ENCODE measurements at places on chromosomes 7 and 10.

- DNase-seq: no peak
These were observed 132.5 kb downstream of the LSM5 start for GRCh38 chr7:32357535-32358277.

GRCh38 chr10:113381416-113381815 is 171.4 kb upstream of the HABP2 start:
- no peak for DNase-seq

GRCh38 chr7:70210200-70210935 is 612.1 kb downstream of the AUTS2 start:
- no peak for DNase-seq

- DNase-seq: no peak
These were observed at the start of gene HGF for GRCh38 chr7:81769891-81770727. TSS of gene HGF (minus strand) at chr7:81770047. CDS start at chr7:81769971, 76 bp downstream.

DNA sequence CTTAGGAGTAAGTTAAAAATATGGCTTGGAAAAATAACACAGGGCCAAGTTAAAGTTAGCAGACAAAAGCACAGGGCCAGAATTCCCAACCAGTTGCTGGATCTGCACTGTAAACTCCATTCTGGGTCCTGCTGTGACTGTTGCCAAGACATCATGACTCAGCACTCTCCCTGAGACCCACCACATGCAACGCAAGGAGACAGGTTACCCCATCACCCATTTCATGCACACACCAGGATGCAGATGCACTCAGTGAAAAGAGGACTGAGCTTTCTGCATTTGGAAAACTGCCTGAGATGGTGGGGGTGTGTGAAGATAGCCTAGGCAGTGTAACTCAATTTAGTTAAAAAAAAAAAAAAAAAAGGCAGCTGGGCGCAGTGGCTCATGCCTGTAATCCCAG is 97.6 kb upstream of the ZNF438 start:
- DNase-seq: no peak

DNA sequence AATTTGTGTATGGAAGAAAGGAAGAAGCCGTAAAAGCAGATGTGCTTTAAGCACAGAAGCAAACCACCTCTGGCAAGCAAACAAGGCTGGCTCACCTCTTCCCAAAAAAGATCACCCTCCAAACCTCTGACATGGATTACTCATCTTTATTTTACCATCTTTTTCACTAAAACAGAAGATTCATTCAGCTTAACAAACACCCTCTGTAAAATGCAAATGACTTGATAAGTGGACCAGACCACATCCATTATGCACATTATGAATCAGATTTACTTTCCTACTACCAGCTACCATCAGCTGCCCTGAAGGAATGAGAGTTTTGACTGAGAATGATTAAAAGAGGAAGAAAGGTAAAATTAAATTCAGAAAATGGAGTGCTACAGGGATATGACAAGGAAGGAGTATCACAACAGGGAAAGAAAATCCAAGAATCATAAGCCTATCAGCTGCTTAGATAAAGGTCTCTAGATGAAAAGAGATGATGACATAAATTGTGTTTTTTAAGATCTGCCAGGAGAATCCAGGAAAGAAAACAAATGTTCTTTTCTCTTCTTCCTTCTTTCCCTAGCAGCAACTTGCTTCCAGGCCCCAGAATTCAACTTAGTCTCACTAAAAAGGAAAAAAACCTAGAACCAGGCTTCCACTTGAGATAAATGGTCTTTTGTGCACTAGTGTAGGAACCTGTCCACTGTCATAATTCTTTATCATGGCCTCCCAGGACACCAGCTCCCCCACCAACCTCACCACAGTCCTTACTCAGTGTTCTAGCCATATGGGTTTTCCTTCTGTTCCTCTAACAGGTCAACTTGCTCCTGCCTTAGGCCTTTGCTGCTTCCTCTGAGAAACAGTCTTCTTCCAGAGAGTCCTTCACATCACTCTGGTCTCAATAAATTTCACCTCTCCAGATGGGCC is 47.4 kb downstream of the JAZF1 start:
- DNase-seq: no peak

- DNase-seq: peak; percentile 26
These were observed 566 bp downstream of the ASNS start for GRCh38 chr7:97871659-97872024.

DNA sequence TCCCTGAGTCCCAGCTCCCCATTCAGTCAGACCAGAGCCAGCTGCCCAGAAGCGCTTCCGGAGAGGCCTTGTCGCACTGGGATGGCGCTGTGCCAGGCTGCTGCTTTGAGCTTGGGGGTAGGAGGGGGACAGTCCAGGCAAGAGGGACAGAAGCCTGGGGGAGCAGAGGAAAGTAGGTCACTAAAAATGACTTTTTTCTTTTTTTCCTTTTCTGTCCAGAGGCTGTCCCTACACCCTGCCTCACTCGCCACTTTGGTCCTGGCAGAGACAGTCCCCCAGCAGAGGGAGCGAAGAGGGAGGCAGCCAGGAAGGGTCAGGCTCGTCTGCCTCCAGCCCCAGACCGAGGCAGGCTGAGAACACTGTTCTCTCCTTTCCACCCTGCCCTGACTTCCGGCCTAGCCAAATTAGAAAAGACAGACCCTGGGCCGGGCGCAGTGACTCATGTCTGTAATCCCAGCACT is 15.8 kb upstream of the TRIM8 start:
- no peak for DNase-seq

GRCh38 chr7:140596519-140597427 is 43.8 kb downstream of the DENND2A start:
- no peak for DNase-seq

DNA sequence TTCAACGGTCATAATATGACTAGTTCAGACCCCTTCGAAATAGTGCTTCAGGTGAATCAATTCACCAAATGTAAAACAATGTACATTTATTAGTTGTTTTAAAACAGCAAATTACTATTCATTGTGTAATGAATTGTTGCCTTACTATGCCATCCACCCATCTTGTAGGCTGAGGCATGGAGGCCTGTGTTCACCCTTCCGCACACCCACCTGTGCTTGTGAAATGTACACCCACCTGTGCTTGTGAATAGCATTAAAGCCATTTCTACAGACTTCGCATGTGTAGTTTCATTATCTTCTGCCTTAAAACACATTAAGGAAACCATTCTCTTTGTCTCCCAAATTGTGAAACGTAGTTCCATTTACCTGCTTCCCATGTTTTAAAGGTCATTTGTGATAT is 16.8 kb downstream of the CLRN3 start:
- no peak for DNase-seq

GRCh38 chr7:67306331-67306730 is 309.7 kb downstream of the TYW1 start:
- DNase-seq: no peak

GRCh38 chr10:17351506-17351905 is 102.9 kb downstream of the ST8SIA6 start:
- no peak for DNase-seq

DNA sequence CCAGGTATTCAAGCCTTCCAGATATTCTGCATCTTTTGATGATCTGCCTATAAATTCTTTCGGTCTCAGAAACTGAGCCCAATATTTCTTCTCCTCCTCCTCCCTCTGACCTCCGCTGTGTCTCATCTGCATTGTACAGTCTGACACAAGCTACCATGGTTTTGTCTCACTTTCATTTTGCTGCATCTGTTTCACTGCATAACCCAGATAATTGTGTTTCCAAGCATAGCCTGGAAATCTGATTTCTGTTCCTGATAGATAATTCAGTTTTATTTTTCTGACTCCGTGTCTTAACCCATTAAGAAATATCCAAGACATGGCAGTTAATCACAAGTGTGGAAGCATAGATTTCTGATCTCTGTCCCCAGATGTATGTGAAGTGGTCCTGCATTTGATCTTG is 374.2 kb upstream of the SEMA3A start:
- DNase-seq: no peak

GRCh38 chr10:125823663-125824251 is 411 bp downstream of the BCCIP start:
- no peak for DNase-seq

GRCh38 chr7:117750612-117751563 is 122.4 kb downstream of the CTTNBP2 start:
- DNase-seq: no peak

DNA sequence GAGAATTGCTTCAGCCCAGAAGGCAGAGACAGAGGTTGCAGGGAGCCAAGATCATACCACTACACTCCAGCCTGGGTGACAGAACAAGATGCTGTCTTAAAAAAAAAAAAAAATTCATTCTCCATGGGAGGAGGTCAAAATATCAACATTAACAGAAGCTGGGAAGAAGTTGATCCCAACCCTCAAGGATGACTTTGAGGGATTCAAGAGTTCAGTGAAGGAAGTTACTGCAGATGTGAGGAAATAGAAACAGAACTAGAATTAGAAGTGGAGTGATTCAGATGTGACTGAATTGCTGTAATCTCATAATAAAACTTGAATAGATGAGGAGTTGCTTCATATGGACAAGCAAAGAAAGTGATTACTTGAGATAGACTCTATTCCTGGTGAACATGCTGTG is 19.7 kb upstream of the RPEL1 start:
- DNase-seq: no peak

GRCh38 chr7:35254496-35255442 is 869 bp upstream of the TBX20 start:
- no peak for DNase-seq

- peak; percentile 24 for DNase-seq
These were observed 7.8 kb downstream of the ELMO1 start for GRCh38 chr7:37440738-37441385.

DNA sequence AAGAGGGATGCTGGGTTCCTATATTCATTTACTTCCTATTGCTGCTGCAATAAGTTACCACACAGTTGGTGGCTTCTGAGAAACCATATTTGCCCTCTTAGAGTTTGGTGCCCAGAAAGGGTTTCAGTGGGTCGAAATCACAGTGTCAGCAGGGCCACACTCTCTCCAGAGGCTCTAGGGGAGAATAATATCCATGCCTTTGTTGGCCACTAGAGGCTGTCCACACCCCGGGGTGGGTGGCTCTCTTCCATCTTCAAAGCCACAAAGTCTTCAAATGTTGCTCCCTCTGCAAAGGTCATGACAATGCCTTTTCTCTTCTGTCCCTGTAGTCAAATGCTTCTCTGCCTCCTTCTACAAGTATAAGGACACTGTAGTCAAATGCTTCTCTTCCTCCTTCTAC is 989.4 kb downstream of the CCSER2 start:
- no peak for DNase-seq

DNA sequence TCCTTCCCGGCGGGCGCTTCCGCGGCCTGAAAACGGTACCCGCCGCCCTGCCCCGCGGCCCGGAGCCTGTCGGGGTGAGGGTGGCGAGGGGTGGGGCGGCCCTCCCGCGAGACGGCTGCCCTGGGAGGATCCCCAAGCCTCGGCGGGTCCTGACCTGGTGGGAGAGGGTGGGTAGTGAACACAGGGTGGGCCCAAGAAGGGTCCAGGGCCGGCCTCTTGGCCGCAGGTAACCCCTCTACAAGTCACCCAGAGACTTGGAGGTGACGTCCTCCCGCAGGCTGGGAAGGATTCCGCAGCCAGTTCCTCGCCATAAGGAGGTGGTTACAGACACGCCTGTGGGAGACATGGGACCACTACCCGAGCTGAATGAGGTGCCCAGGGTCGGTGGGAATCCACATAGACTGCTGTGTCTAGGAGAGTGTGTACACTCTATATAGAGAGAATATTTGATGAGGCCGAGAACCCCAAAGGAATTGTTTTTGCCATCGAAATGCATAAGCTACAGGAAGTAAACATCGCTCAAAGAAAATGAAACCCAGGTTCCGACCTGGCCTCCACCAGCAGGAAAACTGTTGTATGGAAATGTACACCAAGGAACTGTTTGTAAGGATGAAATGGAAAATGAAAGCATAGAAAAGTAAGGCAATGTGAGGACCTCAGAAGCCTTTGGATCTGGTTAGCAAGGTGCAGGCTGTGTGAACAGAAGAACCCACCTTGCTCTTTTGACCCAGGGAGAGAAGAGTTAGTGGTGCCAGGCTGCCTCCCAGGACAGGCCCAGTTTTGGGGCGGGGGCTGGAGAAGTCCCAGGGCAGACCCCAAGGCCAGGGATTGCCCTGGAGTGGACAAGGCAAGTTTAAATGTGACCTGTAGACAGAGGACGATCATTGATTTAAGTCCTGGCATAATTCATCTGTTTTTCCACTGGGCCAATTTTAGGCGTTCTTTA is 659 bp downstream of the OPTN start:
- DNase-seq: no peak

DNA sequence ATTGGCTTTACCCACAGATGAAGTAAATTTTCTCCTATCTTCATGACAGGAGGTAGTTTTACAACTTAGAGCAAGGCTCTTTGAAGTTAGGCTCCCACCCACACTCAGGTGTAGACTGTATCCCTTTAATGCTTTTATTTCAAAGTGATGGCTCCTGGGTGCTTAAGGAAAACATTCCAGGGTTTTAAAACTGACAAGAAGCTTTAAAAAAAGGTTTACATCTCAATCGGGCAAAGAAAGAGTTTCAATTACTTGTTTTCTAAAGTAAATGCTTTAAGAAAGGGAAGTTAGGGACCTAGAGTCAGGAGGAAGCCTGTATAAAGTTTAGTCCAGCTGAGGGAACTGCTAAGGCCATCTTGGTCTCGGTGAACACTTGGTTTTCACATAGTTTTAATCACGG is 1153.8 kb upstream of the C7orf33 start:
- no peak for DNase-seq

GRCh38 chr7:138926241-138926612 is 55.0 kb downstream of the KIAA1549 start:
- DNase-seq: no peak

GRCh38 chr7:81560708-81561107 is 209.1 kb downstream of the HGF start:
- no peak for DNase-seq

- DNase-seq: no peak
These were observed 26.0 kb downstream of the DUSP5 start for GRCh38 chr10:110523736-110524135.

GRCh38 chr7:115561335-115562110 is 469.0 kb downstream of the TFEC start:
- DNase-seq: no peak

DNA sequence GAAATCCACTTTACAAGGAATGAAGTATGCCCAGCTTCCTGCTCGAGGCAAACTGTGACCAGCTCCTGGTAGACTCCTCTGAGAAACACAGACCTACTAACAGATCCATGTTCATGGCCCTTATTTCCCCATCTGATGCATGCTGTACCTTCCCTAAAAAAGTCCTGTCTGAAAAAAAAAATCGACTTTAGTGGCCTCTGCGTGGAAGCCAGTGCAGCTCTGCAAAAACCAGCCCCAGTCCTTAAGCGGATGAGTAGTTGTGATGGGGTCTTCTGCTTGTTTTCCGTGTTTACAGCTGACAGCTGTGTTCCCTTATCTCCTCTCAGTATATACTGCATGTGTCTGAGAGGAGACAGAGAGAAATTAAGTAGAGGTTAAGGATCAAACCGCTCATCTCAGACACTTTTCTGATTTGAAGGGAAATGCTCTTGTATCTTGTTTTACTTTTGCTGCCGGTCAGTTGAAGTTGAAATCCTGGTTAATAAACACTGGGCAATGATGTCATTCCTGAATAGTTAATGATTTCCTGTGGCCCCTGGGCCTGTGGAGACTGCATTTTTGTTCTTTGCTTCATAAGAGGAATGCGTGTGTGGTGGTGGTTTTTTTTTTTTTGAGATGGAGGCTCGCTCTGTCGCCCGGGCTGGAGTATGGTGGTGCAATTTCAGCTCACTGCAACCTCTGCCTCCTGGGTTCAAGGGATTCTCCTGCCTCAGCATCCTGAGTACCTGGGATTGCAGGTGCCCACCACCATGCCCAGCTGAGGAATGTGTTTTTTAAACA is 67.6 kb downstream of the DOCK1 start:
- no peak for DNase-seq

- no peak for DNase-seq
These were observed 7.7 kb downstream of the CCM2 start for GRCh38 chr7:45007571-45008328.

GRCh38 chr7:4725014-4725849 is 43.1 kb downstream of the FOXK1 start:
- peak; percentile 39 for DNase-seq
